Activated T-helper 17 cell treated with anti-CD3 and anti-CD28 coated beads, Interleukin-2, amount 50 U/mL, for 72 hours (primary cell): ENCODE measurements at places on chromosomes 16 and 17. TPM values are rescaled to one million over a fixed set of nuclear protein-coding genes. Genes with fewer than 3 reads are reported as not detected.

Gene AURKB
- total RNA-seq: 161 TPM

DNA sequence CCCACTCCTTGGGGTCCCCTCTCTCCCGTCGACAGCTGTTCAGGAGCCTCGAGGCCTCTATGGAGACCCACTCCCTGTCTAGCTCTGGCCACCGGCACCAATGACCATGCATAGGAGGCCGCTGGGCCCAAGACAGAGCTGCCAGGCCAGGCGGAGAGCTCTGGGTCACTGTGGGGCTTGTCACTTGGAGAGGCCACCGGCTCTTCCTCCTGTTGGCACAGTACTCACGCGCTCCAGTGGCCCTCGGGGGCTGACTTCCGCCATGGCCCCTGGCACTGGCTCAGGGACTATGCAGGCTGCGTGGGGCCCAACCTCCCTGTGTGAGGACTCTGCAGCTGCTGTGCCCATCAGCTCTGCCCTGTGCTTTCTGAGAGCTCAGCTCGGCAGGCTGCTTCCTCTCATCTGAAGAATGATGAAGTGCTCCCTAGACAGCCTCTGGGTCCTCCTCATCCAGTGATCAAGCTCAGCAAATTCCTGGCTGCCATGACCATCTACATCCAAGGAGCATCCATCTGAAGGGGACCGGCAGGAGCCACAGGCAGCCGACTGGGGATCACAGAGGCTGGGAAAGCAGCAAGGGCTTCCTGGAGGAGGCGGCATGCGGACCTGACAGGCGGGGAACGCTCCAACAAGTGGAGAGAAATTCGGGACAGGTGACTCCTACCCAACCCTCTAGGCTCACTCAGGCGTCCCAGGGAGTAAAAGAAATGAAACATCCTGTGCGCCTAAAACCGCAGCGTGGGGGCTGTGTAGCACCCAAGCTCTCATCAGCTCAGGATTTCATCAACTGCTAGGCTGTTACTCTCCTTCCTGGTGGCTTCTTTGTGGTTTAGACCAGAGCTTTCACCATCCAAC is 16.8 kb downstream of the GALNS start:
- ATAC-seq: no peak

DNA sequence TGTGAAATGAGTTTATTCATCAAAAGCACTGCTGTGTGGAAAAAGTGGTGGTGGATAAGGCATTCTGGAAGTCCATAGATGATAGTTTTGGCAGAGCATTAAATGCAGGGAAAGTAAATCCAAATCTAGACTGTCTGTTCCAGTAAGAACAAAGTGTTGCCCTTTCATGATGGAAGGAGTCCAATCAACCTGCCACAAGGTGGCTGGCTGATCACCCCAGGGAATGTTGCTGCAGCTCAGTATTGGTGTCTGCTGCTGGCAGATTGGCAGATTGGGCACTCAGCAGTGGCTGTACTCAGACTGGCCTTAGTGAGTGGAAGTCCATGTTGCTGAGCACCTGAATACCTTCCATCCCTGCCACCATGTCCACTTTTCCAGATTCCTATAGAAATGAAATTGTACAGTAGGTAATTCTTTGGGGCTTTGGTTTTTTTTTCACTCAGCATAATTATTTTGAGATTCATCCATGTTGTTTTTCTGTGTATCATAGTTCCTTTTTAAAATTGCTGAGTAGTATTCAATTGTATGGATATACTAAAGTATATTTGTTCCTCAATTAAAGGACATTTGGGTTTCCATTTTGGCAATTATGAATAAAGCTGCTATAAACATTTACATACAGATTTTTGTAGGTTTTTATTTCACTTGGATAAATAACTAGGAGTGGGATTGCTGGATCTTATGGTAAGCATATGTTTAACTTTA is 14.3 kb downstream of the DYNLL2 start:
- ATAC-seq: no peak

DNA sequence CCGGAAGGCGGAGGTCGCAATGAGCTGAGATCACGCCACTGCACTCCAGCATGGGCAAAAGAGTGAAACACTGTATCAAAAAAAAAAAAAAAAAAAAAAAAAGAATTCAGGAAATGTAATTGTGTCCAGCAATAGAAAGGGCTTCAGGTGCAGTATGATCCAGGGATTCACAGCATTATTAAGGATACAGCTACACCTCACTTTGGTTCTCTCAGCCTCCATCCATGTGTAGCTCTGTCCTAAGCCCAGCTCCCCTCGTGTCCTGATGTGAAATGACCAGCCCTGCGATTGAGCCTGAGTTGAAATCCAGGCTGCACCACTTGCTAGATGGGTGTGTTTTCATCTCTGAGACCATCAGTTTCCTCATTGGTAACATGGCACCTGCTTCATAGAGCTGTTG is 3.0 kb downstream of the SLC5A10 start:
- no peak for ATAC-seq

DNA sequence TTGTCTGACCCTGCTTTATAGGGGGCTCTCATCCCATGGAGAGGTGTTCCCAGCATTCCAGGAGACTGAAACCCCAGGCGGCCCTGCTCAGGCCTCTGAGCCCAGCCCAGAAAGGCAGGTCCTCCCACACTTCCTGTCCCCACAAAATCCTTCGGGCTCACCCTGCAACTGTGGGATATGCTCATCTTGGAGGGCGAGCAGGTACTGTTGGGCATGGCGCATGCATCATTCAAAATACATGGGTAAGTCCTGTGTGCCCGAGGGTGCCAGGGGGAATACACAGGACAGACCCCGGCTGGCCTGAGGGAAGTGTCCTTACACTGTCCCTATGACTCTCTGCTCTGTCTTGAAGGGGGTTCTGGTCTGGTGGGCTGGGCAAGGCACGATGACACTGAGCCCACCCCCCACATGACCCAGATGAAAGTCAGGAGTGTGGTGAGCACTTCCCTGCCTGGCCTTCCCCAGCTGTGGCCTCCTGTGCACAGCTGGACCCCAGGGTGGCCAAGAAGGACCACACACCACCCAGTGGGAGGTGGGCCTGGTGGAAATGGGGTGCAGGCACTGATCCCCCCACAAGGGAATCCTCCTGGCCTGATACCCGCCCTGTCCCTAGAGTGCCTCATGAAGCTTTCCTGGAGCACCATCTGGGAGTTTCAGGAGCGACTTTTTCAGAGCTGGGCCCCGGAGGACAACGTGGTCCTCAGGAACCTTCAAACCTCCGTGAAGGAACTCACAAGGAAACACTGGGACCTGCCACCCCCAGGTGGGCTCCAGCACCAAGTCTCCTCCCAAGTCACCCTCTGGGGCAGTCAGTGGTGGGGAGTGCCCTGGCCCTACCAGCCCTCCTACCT is 46.7 kb downstream of the USP22 start:
- ATAC-seq: no peak
